ENCODE measurements at places on chromosomes 3 and 15. TPM values are rescaled to one million over a fixed set of nuclear protein-coding genes. Genes with fewer than 3 reads are reported as not detected.

ARNT2 gene
- 4.4 TPM for total RNA-seq

OR5H2 gene
- total RNA-seq, result not detected

DNA sequence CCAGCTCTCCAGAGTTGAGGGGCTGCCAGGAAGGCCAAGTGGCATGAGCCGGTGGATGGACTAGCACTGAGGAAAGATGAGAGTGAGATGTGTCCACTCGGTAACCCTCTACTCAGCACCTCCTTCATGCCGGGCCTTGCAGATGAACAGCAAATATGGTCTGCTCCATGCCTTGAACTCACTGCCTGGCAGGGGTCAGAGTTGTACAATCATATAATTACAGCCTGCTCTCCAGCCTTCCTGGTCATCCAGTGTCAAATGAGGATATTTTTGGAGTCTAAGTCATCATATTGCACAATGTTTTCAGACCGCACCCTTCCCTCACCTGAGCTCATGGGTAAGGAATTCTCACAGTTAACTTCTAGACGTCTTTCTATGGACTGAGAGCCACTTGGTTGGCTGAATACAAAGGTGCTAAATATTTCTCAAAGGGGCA is 4.9 kb downstream of the MGLL start:
- DNase-seq, result no peak

- DNase-seq, result no peak
Measured at GRCh38 chr15:94970096-94970495, 738.7 kb downstream of the MCTP2 start.

SLC35G2 gene
- total RNA-seq, result 0.27 TPM

DNA sequence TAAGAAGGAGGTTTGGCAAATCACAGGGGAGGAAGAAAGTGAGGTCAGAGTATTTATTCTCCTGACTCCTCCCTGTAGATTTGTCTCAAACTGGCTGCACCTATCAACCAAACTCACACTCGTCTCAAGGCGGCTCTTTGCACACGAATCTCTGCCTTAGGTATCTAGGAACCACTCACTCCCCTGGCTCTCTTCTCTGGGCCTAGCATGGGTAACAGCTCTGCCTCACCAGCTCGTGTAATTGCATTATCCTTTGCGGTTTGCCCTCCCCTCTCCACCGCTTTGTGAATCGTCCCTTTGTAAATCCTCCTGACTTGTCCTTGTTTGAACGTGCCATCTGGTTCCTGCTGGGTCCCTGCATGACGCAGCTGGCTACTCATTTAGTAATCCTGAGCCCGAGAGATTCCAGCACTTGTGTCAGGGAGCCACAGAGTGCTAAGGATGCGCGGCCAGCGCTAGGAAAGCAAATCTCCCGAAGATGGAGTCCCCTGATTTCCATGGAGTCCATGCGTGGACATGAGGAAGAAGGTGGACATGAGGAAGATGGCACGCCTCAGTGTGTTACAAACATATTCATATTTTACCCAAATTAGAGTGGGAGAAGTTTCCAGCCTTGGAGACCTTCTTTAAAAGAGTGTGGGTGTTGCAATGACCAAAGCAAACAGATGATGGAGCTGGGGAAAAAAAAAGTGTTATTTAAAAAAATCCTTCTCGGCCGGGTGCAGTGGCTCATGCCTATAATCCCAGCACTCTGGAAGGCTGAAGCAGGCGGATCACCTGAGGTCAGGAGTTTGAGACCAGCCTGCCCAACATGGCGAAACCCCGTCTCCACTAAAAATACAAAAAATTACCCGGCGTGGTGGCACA is 26.7 kb downstream of the NRROS start:
- DNase-seq, result peak; percentile 23

- DNase-seq, result no peak
Measured at GRCh38 chr15:51931016-51931415, 40.6 kb downstream of the LEO1 start.
